ENCODE measurements at places on chromosomes 7 and 10. TPM values are rescaled to one million over a fixed set of nuclear protein-coding genes. Genes with fewer than 3 reads are reported as not detected.

DNA sequence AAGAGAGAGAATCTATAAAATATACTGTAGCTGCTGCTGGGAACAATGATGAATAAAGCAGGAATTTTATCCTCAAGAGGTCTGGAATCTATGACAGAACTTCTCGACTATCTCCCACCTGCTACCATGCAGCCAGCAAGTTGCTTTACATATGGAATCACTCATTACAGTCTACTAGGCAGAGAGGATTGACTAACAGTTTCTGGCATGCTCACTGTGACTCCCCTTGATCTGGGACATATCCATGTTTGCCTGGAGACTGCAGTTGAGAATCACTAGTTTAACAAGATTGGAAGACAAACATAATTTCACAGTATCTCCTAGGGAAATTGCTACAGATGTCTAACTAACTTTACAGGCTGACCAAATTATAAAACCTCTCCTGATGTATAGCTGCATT is 13.3 kb downstream of the GPR37 start:
- DNase-seq: no peak

GRCh38 chr7:74202841-74203556 is 6.8 kb upstream of the LAT2 start:
- no peak for DNase-seq

- DNase-seq: no peak
These were observed 115.2 kb downstream of the TCERG1L start for GRCh38 chr10:131196176-131196885.

- no peak for DNase-seq
These were observed 478.6 kb downstream of the LRMDA start for GRCh38 chr10:75910032-75910431.

DNA sequence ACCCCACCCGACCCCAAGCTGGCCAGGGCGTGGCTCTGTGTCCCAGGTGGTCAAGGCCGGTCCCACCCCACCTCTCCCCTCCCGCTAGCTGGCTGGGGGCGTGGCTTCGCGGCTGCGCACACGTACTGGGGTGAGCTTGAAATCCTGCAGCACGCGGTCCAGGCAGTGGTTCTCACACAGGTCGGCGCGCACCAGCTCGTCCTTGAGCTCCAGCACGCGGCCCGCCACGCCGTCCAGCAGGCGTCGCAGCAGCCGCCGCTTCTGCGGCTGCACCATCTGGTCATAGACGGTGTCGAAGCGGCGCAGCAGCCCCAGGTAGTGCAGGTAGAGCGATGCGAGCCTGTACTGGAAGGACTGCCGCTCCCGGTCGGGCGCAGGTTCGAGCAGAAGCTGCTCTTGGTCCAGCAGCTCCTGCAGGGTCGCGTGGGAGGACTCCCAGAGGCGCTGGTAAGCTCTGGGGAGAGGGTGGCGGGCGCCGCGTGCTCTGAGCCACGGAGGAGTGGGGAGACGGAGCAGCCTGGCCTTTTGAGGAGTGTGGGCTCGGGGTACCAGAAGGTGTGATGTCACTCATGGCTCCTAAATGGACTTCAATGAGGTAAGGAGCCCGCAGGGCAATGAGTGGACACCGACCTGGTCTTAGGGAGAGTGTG is 5.8 kb downstream of the H2BK1 start:
- no peak for DNase-seq

DNA sequence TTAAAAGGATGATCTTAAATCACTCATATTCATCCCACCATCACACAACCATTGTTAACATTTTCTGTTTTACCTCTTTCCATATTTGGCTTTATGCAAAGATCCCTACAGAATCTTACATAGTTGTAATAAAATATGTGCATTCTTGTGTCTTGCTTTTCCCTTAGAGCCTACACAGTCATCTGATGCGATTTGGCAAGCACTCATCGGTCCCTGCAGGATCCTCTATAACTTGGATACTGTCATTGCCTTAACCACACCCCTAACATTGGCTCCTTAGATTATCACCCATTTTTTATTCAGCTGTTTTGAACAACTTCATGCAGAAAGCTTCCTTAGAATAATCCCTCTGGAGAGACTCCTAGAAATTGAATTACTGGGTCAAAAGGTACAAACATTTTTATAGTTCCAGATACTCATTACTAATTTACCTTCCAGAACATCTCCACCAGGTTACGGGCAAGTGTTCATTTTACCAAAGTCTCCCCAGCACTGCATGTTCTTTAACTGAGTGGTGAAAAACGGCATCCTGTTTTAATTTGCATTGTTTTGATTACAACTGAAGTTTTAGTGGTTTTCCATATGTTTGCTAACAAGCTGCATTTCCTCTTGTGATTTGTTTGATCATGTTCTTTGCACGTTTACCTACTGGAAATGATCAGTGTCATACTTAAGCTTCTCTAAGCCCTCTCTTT is 268.3 kb downstream of the GRID1 start:
- no peak for DNase-seq

- no peak for DNase-seq
These were observed 458.8 kb downstream of the DNAJB6 start for GRCh38 chr7:157795643-157796042.

The RADIL gene
- total RNA-seq: 8.4 TPM

The PTF1A gene
- total RNA-seq: 4.4 TPM

The OR13A1 gene
- 0.45 TPM for total RNA-seq

All from cerebellum (tissue), 4 donors.